ENCODE measurements at places on chromosomes 2 and 18.

- no peak for DNase-seq
Measured at GRCh38 chr2:229071292-229071976, 199.7 kb downstream of the PID1 start.

GRCh38 chr18:46010676-46011075 lies 43.5 kb upstream of the EPG5 start:
- DNase-seq: no peak

GRCh38 chr2:195498176-195498575 lies 158.8 kb upstream of the SLC39A10 start:
- peak; percentile 74 for DNase-seq

DNA sequence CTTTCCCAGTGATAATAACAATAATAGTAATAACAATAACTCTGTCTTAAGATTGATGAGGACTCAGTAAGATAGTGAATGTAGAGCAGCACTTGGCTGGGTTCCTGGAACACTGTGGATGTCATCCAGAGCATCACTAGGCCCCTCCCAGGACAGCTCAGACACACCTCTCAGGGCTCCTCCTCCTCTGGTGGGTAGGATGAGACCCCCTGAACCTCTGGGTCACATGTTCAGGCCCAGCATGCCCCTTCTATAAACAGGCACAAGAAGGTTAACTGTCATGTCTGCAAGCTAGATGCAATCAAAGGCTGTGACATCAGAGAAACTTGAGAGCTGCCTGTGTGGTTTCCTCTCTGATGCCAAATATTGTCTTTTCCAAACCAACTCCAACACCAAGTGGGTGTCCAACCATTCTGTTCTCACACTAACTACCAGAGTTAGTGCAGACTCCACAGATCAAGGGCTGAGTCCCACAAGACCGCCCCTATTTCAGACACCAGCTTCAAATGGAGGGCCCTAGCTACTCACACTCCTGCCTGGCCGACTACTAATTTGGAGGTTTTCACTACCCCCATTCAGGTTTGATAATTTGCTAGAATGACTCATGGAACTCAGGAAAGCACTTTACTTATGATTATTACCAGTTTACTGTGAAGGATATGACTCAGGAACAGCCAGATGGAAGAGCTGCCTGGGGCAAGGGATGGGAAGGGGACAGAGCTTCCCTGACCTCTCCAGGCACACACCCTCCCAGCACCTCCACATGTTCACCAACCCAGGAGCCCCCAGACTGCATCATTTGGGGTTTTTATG lies 46.4 kb upstream of the BZW1 start:
- DNase-seq: no peak

- no peak for DNase-seq
Measured at GRCh38 chr2:128166746-128167353, 75.8 kb downstream of the UGGT1 start.

- DNase-seq: no peak
Measured at GRCh38 chr2:190794377-190794776, 86.2 kb upstream of the GLS start.

GRCh38 chr2:61367177-61367576 lies 103.7 kb downstream of the USP34 start:
- no peak for DNase-seq

DNA sequence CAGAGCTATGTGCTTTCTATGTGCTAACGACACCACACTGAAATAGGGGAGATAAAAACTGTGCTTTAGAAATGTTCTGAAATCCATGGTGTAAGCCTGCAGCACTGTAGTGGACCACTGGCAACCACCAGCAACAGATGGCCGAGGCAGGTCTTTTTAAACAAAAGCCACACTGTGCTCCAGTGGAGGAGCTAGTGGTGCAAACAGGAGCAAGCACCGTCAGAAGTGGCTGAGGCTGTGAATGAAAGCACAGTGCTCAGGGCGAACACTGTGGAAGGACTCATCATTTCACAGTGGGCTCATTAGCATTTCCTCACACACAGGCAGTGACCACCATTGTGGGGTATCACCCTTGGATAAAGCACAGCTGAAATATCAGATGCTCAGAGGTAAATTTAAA lies 22.9 kb upstream of the MTX2 start:
- DNase-seq: no peak

DNA sequence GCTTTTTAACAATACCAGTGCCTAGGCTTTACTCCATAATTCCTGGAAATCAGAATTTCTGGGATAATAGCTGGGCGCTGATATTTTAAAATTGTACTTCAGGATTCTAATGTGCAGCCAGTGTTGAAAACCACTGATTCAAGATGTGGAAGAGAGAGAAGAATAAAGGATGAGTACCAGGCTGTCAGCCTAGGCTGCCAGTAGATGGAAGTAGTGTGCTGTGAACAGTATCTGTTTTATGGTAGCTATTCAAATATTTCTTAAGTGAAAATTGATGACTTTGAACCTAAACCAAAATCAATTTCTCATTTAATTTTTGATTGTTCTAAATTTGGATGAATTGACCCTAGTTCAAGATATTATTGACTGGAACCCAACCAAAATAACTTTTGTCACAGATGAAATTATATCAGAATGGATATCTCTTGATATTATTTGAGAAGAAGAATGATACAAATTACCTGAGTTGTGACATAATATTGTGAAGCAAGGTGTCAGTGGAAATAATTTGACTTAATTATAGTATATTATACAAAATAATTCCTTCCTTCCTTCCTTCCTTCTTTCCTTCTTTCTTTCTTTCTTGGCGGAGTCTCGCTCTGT lies 88.0 kb downstream of the COMMD1 start:
- peak; percentile 74 for DNase-seq

GRCh38 chr2:206064077-206064476 lies 21.9 kb downstream of the INO80D start:
- peak; percentile 26 for DNase-seq

- DNase-seq: no peak
Measured at GRCh38 chr2:1541040-1541439, 127.8 kb downstream of the TPO start.

DNA sequence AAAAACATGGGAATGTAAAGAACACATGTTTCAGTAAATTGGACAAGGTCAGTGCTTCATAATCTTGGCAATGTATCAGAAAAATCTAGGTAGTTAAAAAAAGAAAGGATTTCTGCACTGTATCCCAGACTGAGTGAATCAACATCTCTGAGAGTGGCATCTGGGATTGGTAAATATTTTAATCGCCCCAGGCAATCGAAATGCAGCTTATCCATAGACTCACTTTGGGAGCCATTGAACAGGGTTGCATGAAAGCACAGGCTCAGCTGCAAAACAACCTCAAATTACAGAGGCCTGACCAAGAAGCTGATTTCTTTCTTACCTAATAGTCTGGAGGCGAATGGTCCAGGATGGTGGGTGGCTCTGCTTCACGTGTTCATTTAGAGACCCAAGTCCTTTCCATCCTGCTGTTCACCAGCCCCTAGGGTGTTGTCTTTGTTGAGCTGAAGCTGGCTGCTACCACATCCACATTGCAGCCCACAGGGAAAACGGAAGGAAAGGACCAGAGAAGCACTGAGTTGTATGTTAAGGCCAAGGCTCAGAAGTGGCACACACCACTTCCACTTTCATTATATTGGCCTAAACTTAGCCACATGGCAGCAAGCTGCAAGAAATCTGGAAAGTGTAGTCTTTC lies 59.0 kb downstream of the MOGAT1 start:
- no peak for DNase-seq

DNA sequence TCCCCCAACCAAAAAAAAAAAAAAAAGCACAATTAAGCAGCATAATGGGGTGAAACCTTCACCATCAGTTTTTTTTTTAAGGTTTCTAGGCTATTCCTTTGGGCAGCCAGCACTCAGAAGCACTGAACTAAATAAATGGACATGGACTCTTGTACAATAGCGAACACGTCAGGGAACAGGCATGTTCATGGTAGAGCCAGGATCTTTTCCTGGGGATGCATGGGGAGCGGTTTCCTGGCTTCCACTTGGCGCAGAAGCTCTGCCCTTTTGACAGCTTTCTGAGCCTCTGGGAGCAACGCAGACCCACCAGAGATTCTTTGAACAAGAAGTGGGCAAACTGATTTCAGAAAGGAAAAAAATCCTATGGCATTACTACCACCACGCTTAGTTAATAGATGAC lies 35.0 kb downstream of the ALPK2 start:
- no peak for DNase-seq

DNA sequence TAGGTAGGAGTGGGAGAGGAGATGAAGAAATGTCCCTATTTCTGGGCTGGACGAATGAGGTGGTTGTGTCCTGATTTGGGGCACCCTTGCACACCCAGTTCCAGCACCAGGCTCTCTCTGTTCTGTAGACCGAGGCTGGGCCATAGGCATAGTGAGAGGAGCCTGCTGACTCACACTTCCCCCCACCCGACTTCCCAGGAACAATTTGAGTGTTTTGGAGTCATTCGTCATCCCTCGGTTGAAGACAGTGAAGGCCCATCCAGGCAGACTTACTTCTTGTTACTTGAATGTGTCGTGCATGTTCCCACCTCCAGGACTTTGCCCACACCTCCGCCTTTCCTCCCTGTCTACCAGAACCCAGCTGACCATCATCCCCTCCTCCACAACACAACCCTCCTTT lies 179.1 kb downstream of the HAUS1 start:
- no peak for DNase-seq

DNA sequence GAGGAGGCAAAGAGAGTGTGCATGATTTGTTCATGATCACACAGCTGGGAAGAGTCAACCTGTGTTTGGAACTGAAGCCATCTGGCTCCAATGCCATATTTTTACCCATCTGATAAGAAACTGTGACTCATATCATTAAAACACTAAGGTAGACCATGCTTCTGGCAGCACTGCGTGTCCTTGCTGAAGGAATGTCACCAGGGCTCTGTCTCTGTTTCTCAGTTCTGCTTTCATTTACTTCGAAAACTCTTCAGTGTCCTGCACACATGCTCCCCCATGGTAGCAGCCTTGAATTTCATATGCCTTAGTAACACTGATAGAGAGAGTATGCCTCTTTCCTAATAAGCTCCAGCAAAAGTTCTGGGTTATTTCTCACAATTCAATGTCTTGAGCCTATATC lies 830.4 kb downstream of the DCDC2C start:
- DNase-seq: no peak

- DNase-seq: no peak
Measured at GRCh38 chr2:184272056-184272455, 326.3 kb upstream of the ZNF804A start.

- DNase-seq: peak; percentile 17
Measured at GRCh38 chr2:210475706-210476105, 853 bp downstream of the LANCL1 start.

DNA sequence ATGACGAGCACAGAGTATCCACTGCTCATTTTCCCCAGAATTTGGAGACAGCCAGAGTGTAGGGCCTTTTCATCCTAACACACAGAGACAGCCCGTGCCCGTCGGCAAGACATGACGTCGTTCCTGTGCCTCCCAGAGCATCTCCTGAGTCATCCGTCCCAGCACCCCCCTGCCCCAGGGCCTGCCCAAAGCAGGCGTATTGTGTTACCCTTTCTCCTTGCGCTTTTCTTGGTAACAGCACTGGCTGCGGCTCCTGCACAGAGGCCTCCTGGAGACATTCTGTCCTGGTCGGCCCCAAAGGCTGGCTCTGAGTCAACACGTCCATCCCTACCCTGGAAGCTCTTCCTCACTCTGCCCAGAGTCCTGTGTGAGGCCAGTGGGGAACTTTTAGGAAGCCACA lies 217.1 kb downstream of the KLHL29 start:
- DNase-seq: no peak

DNA sequence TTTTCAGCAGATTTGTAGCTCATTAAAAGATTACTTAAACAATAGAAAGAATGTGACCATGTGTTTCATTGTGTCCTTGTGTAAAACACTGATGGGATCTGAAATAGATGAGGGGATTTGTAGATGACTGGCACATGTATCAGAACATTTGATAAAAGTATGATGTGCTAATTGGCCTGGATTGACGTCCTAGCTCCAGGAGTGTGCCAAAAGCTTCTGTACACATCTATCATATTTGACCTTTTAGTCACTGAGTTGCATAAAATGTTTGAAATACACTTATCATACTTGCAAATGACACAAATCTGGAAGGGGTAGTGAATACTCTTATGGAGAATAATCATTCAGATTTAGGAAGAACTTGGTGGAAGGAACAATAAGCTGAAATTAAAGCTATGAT lies 778.5 kb downstream of the ERBB4 start:
- no peak for DNase-seq

GRCh38 chr2:174495365-174496012 lies 8.7 kb upstream of the GPR155 start:
- DNase-seq: no peak

DNA sequence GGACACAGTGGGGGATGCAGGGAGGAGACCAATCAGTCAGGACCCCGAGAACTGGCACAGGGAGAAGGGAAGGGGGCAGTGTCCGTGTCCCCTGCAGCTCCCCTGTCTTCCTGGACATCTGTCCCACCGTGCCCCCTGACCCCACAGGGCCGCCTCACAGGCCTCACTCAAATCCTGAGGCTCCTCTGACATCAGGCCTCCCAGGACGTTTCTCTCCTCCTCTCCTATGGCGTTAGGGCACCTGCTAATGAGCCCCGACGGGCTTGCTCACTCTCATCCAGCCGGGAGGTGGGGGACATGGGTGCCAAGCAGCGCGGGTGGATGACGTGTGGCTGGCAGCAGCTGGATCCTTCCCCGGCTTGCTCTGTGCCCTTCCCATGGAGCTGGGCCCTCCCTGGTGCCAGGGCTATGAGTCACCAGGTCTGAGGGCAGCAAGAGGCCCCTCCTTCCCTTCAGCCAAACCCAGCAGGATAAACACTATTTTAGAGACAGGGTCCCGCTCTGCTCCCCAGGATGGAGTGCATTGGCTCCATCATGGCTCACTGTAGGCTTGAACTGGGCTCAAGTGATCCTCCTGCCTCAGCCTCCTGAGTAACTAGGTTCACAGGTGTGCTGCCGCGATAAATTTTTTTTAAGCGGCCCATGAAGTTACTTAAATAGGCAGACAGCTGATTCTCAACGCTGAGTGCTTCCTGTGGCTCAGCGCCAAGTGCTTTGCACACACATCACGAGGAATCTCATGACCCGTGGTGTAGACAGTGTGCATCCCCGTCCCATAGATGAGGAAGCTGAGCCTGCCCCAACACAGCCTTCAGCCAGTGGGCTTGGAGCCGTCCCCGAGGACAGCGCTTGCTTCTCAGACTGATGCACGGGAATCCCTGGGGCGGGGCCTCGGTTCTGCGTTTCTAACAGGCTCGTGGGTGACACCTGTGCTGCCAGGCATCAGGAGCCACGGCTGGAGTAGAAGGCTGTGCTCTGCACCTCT lies 64.5 kb upstream of the HDAC4 start:
- no peak for DNase-seq

DNA sequence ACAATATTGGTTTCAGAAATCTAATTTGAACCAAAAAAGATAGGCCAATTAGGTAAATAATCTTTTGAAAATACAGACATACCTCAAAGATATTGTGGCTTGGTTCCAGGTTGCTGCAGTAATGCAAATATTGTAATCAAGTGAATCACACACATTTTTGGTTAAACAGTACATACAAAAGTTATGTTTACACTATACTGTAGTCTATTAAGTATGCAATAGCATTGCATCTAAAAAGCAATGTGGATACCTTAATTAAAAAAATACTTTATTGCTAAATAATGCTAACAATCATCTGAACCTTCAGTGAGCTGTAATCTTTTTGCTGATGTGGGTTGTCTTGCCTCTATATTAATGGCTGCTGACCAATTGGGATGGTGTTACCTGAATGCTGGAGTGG lies 67.3 kb downstream of the KYNU start:
- no peak for DNase-seq

- DNase-seq: no peak
Measured at GRCh38 chr2:54634021-54634420, 89.4 kb upstream of the EML6 start.

All from hematopoietic multipotent progenitor cell treated with erythropoietin and hydrocortisone succinate and interleukin-3 and kit ligand, for 8 days (in vitro differentiated cells).